ENCODE measurements at places on chromosomes 5 and 9.

DNA sequence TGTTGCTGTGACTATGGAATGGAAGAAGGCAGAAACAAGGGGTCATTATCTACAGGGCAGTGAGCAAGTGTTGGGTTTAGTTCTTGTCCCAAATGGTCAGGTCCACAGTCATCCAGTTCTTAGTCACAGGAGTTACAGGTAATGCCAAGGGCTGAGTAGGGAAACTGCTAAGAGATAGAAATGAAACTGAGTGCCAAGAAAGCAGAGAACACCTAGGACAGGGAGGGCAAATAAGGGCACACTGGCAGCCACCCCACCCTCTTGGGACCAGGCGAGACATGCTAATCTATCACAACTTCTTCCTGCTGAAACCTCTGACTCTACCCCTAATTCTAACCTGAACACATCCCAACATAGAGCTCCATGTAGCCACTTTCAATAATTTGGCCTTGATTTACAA is 103.2 kb downstream of the KLF4 start:
- DNase-seq, result no peak

- no peak for DNase-seq
Observed at GRCh38 chr9:95433096-95433819, 83.5 kb downstream of the PTCH1 start.

DNA sequence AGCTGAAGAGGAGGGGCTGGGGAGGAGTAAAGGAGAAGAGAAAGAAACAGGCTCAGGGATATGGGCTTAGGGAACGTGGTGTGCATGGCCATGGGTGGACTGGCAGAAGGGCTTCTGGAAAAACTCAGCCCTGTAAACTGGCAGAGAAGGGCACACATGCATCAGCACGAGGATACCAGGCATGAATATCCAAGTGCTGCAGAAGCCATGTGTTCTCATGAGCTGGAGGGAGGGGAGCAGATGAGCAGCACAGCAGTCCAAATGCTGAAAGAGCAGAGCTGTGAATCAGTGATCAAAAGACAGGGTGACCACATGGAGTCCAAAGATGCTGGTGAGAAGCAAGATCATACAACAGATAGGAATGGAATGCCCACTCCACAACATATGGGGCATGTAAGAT is 72.3 kb downstream of the SEMA5A start:
- DNase-seq, result no peak

GRCh38 chr9:4780651-4781050 is 12.1 kb upstream of the RCL1 start:
- DNase-seq, result no peak

- DNase-seq, result no peak
Observed at GRCh38 chr5:137296213-137296781, 202.8 kb downstream of the SPOCK1 start.

DNA sequence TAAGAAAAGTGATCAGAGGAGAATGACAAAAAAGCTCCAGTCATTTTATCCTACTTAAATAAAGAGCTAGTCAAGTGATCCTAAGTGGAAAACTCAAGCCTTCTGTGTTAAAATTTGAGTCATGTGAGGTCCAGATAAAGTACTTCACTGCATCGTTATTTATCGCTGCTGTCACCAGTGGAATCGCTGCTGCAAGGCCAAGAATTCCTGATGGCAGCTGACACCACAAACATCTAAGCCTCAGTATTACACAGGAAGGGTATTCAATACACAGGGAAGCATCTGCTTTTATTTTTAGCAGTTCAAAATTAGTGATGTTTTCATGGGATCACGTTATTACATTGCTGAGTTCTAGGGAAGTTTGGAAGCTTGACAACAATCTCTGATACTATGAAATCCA is 190.3 kb downstream of the GOLPH3 start:
- no peak for DNase-seq

DNA sequence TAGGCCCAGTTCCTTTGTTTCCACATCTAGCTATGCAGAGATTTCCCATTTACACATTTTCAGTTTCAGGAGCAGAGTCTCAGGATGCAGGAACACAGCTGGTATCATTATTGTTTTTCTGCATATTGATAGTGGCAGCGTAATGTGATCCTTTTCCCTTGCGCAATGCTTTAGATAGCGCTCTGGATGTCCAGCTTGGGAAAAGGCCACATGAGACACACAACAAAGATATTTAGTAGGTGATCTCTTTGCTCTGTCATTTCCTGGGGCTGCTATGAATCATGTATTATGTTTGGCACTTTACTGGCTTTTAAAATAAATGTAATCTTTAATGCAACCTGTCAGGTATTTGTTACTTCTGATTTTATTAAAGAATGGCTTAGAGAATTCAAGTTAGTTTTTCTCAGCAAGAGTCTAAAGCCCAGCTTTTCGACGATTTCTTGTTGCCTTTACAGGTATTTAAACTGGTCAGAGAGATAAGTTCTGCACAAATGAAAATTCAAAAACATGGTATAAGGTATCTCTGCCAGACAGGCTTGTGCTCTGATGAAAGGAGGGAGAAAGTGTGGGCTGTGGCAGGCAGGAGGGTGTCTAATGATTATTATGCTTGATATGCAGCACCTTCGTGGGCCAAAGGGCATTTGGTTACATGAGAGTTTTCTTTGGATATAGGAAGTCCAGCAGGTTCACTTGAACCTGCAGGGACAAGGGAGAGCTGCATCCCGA is 42.2 kb downstream of the PTTG1 start:
- DNase-seq, result no peak

DNA sequence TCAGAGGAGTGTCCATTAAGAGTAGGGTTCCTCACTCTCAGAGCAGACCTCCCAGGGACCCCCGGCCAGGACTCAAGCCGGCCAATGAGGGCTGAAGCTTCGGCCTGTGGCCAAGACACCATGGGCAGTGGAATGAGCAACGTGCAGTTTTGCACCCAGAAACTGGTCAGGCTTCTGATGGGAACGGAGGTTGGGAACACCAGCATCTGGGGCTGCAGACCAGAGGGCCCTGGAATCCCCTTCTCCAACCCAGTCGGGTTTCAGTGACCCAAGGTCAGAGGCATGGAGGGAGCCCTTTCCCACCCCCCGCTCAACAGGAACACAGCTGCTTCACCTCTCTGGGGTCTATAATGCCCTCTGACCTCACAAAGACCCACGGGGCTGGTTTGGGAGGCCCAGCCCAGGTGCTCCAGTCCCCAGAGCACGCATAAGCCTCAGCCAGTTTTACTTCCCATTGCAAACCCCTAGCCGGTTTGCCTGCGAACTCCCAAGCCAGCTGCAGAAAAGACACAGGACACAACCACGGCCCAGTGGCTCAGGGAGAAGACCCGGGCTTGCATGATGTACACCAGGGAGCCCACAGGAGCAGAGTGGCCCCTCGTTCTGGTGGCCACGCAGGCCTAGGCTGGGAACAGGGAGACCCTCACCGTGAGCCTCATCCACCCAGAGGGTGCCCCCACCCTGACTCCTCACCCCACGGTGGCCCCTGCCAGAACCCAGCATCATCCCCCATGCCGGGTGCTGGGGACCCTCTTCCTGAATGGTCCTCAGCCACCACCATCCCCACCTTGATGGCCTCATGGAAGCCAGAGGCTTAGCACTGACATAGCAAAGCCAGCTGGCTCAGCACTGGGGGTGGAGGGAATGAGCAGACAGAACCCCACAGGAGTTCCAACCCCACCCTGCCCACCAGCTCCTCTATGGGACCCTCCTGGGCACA is 30.6 kb downstream of the VAV2 start:
- DNase-seq, result no peak

- no peak for DNase-seq
Observed at GRCh38 chr9:111050819-111051218, 12.5 kb upstream of the LPAR1 start.

DNA sequence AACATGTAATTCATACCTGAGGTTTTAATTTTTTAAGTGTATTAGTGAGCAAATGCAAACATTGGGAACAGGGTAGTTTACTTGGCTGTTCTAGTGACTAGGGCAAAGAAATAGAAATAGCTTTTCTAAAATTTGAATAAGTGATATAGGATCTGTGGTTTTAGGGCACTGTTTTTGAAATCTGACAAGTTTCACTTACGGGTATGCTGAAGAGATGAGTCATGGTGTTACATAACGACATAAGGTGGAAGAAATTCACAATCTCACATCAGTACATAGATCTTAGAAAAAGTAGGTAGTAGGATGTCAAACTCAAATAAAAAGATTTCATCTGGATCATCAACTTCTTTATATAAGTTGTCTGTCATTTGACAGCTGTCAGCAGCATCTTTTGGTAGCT is 772.3 kb downstream of the MAT2B start:
- no peak for DNase-seq

DNA sequence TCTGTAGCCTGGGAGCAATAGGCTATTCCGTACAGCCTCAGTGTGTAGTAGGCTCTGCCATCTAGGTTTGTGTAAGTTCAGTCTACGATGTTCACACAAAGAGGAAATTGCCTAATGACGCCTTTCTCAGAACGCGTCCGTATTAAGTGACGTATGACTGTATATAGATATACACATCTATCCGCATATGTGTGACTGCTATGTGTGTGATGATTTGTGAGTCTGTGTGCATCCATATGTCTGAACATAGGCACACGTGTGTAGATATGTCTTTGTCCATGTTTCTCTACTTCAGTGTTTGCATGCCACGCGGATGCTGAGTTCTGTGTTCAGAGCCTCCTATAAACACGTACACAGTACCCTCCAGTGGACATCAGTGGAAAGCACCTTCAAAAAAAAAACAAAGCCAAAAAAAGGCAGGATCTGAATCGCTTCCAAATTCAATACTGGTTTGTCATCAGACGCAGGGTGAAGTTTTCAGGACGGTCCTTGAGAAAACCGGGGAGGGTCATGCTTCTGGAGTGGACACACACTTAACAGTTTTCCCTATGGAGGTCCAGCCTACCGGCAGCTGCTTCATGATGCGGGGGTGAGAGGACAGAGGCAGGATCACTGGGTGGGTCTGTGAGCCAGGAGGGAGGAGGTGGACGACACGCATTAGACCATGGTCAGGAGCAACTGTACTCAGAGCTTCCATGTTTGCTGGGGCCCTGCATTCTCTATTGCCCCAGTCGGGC is 29.5 kb upstream of the ALDH1B1 start:
- DNase-seq, result no peak

DNA sequence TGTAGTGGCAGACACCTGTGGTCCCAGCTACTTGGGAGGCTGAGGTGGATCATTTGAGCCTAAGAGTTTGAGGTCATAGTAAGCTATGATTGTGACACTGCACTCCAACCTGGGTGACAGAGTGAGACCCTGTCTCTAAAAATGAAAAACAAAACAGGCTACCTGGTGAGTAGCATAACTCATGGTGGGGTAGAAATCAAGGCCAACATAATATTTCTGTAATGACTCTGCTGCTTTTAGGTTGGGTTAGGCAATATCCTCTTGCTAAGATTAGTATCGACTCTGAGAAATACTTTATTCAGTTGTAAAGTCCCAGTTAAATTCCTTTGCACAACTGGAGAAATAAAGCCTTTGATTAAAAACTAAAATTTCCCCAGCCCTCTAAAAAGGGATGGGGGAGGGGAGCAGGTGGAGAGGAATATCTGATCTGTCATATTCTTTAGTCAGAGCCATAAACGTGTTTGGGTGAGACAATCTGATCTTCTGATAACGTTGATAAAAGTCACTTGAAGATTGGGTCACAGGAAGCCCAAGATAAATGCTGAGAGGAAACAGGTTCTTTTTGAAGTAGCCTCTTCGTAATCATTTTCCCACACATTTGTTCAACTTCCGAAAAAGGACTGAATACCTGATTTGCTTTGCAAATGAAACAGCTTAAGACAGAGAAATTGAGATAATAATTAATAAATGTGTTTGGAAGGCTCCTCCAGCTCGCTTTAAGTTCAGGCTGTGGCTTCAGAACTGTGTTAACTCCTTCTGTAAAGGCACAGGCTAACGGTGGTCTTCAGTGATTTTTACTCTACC is 14.9 kb downstream of the IL4 start:
- no peak for DNase-seq

GRCh38 chr5:9898319-9898718 is 268.2 kb upstream of the TAS2R1 start:
- DNase-seq, result no peak

- no peak for DNase-seq
Observed at GRCh38 chr9:120725907-120726306, 11.6 kb upstream of the MEGF9 start.

- no peak for DNase-seq
Observed at GRCh38 chr5:89981021-89981420, 428.5 kb downstream of the CETN3 start.

DNA sequence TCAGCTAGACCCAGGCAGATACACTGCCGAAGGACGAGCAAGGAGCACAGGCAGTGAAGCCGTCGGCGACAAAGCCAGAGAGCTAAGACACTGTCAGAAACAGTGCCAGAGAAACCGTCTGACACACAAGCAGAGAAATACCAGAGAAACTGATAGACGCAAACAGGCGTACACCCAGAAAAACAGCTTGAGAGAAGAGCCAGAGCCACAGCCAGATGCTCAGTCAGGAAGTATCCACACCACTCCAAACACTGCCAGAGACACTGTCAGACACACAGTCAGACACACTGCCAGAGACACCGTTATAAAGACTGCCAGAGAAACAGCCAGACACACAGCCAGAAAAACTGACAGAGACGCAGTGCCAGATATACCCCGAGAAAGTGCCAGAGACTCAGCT is 19.1 kb downstream of the CNTFR start:
- no peak for DNase-seq

- DNase-seq, result no peak
Observed at GRCh38 chr5:77637170-77637997, 1.1 kb downstream of the OTP start.

DNA sequence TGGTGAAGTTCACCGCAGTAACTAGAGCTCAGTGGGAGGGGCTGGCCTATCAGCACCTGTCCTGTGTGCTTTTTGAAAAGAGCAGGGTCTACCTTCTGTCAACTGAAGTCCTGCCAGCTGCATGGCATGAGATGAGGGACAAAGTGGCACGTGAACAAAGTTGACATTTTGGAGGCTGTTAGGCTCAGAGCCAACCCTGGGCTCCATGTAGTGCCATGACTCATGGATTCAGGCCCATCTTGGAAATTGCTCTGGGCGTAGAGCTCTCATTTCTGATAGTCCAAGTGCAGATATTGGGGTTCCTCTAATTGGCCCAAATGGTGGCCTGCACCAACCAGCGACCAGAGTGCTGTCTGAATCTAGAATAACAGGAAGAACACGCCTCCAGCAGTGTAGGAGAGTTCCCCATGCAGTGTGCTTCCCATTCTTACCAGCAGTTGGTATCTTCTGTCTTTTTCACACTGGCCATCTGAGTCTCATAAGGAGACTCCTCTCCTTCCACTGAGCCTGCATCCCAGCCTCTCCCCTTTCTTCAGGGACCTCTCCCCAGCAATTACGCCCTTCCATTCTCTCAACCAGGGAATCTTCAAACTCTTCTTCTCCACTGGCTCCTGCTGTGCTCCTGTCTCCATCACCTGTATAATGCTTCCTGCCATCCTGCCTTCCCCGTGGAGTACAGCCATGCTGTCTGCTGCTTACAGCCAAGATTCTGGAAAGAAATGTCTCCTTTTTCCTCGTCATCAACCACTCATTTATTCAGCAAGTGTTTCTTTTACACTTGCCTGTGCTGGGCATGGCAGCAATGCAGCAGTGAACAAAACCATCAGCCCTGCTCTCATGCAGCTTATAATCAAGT is 30.4 kb downstream of the IRF1 start:
- no peak for DNase-seq

DNA sequence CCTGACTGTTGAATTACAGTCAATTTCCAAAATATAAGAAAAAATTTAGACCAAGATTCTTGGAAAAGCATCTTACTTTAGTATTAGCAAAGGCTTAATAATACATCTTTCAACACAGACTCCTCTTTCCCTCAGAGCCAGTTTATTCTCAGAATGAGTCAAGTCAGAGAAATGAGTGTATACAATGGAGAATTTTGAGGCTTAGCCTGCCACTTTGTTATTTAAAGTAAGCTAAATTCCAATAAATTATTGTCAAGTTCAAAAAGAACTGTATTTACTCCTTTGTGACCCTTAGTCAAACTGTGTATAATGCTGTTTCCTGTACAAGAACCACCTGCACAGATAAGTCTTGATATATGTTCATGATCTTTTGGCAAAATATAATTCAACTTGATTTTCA is 428.5 kb upstream of the ITGA1 start:
- no peak for DNase-seq
